Effector memory CD4-positive, alpha-beta T cell (primary cell): ENCODE measurements at places on chromosomes 2 and 18.

- no peak for DNase-seq
These were observed 47.0 kb downstream of the PARD6G start for GRCh38 chr18:80200171-80200931.

GRCh38 chr18:63844254-63844653 is 43.3 kb upstream of the SERPINB2 start:
- DNase-seq, result no peak

DNA sequence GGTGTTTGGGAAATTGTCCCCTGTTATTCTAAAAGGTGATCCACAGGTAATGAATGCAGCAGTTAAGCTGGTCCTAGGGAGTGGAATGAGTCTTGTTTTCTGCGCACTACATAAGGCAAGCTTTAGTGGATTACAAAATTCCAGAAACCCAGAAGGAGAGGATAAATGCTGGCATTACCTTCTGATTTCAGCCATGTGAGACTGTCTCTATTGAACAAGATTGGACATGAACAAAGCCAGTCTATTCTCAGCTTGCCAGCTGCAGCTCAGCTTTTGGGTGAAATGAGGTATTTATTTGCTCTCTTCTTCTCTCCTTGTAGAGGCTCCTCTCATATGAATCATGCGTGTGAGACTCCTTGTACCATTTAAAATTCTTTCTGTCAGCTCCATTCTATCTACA is 944.9 kb downstream of the CNTNAP5 start:
- DNase-seq, result no peak

DNA sequence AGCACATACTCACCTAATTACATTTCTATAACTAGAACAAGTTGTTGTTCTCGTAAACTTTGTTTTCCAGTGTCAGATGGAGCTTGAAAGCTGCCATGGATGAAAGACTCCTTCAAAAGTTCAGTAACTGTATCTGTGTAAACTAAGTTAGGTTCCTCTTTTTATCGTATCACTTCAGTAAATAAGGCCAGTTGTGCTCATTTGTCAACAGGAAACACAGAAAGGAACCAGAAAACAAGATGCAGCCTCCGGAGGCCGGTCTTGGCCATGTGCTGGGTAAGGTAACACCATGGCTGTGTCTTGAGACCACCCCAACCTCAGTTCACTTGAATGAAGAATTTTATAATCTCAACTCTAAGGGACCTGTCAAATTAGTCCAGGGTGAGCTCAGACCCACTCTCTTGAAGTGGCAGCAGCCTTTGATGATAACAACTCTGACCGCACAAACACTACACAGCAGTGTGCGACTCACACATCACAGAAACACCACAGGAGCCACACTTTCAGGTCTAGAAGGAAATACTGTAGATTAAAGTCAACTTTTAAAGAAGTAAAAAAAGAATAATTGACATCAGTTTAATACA is 213.8 kb downstream of the AFF3 start:
- DNase-seq, result no peak

- DNase-seq, result no peak
These were observed 116.1 kb downstream of the ATL2 start for GRCh38 chr2:38260972-38261371.
